RPMI7951 (cell line): ENCODE measurements at places on chromosomes 12 and 14. TPM values are rescaled to one million over a fixed set of nuclear protein-coding genes. Genes with fewer than 3 reads are reported as not detected.

ATXN7L3B gene
- 9.6 and 11.7 TPM in 2 replicates for total RNA-seq

KCNH3 gene
- 0.20 and 0.24 TPM in 2 replicates for total RNA-seq

SLC6A13 gene
- 0.36 TPM in 1 of 2 replicates, not detected in the other for total RNA-seq

IGFBP6 gene
- total RNA-seq, result 103 and 132 TPM in 2 replicates

TCL1B gene
- not detected in 2 replicates for total RNA-seq

- no peak for DNase-seq
Measured at GRCh38 chr12:120467439-120467838, 2.1 kb downstream of the SRSF9 start.

DNA sequence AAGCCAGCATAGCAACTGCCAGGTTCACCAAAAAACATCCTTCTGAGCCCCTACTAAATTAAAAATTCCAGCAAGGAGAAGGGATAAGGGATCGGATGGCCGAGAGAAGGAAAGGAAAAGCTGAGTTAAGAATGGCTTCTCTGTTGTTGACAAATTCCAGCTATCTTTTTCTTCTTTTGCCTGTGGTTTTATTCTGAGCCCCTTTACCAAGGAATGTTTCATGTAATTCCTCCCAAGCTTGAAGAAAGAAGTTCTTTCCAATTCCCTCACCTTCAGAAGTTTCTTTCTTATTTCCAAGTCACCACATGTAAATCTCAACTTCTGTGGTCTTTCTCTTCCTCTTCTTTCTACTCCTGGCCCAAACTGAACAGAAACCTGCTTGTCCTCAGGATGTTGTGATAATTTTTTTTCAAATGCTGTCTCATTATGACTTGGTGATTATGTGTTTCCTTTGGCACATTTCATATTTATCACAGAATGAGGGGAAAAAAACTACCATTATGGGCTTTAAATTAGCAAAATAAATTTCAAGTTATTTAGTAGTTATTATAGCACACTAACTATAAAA lies 40.0 kb downstream of the FGD6 start:
- DNase-seq, result no peak

DNA sequence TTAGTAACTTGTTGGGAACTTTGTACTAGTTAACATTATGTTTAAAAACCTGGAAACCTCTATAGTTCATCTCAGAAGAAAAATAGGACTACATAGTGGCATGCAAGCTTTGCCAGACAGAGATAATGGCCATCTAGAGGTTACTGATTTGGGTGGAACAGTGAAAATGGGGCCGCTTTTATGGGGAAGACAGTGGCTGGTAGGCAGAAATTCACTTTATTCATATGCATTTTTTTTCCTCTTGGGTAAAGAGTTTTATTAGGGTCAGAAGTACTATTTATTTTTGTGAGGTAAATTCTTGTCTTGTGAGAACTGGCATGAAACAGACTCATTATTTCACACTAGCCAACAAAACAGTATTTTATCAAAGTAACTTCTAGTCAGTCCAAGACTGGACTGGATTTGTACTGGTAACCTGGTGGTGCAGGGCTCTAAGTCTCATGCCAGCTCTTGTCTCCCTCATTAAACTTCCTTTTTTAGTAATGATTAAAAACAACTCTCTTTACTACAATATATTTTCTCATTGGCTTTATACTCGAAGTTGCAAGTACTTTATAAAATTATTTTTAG lies 345.8 kb downstream of the RAD51B start:
- DNase-seq, result no peak

GRCh38 chr12:131773582-131774221 lies 54.5 kb upstream of the MMP17 start:
- no peak for DNase-seq

- DNase-seq, result no peak
Measured at GRCh38 chr12:47817272-47818006, 2.3 kb downstream of the HDAC7 start.
